Stimulated activated naive CD4-positive, alpha-beta T cell (primary cell): ENCODE measurements at places on chromosomes 2 and 18.

DNA sequence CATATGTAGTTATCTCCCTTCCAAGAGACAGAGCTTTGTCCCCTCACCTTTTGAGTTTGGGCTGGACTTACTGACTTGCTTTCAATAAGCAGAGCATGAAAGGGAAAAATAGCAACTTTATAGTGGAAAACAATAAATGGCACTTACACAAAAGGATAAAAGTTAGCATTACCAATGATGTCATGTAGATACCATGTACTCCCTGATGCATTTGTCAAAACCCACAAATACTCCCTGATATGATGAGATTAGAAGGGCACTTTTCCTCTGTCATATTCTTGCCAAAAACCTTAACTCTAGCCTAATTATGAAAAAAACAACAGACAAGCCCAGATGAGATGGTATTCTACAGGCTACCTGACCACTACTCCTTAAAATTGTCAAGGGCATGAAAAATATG is 16.0 kb downstream of the HIBCH start:
- DNase-seq: no peak

DNA sequence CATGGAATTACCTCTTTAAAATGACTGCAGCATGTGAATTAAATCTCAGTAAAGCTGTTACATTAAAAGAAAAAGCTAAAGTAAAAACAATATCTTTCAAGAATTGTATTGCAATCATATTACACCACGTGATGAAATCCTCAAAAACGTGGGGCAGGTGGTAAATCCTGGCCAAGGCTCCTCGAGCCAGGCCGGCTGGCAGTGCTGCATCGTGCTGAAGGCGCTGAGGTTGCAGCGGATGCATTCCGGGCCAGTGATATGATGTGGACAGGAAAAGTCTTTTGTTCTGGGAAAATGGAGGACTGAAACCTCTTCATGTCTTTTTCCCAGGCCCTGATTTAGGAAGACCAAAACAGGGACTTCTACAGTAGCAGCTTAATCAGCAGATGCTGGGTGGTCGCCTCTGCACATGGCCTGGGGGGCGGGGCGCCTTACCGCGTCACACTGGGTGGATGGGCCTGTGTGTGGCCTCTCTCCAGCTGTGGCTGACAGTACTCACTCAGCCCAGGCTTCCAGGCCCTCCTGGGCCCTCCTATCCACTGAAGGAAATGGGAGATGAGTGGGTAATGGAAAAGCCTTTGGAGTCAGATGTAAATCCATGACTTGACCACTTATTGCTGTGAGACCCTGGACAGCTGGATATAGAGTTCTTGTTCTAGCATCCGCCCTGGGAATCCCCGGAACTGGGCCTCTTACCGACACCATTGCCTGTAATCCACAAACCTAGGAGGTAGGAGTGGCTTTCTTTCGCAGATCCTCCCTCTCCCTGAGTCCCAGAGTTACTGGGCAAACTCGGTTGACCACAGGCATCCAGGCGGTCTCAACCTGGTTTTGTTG is 45.1 kb downstream of the PROC start:
- DNase-seq: no peak

GRCh38 chr18:8752329-8752728 is 47.0 kb downstream of the MTCL1 start:
- no peak for DNase-seq

DNA sequence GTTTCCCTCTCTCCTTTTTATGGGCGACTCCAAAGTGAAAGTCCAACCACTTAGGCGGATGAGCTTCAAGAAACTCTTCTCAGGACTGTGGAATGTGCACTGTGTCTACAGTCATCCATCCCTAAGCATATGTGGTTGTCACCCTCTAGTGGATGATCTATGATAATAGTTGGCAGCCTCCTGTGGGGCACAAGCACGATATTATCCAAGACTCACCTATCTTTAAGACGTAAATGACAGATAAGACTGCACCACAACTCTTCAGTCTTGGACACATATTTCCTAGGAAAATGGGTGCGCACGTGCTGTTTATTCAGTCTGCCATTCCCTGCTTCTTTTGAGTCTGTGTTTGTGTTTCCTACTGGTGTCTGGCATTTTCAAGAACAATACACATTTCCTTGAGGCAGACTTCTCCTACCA is 145.5 kb upstream of the CTAGE1 start:
- no peak for DNase-seq

DNA sequence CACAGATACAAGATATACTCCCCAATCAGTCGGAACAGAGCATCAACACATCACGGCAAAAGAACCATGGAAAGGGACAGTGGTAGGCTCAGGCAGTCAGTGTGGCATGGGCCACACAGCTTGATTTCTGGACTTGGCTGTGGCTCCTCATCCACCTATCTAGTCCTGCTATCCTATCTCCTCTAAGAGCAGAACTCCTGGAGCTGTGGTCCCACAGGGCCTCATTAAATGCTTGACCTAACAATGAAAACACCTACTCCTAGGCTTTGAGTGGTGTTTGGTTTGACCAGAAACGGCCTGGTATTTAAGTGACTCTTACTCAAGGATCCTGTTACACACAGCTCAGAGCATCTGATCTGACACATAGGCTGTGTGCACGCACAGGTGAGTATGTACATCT is 33.6 kb upstream of the SMAD2 start:
- DNase-seq: no peak

DNA sequence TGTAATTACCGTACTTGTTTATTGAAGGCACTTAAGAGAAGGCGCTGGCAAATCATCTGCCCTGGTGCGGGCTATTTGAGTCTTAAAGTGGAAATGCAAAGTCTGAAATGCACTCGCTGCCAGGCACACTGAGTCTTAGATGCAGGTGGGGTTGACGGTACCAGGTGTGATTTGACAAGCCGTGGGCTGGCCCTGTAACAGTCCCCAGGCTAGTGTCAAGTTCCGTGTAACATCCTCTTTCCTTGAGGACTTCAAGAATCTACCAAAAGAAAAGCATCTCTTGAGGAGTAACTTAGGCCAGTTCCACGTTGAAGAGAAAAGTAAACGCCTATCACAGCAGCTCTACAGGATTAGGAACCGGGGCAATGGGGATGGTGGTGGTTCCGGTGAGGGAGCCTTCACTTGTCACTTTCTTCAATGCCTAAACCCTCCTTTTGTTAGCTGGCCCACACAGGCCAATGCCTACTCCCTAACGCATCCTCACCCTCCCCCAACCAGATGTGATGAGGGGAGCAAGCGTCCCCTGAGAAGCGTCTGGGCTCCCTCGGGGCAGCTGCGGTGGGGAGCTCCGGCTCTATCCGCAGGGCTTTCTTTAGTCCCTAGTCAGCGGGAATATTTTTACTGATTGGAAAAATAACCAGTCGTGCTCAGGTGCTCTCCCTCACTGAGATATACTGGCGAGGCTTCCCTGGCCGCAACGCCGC is 1.5 kb upstream of the UGP2 start:
- DNase-seq: no peak

DNA sequence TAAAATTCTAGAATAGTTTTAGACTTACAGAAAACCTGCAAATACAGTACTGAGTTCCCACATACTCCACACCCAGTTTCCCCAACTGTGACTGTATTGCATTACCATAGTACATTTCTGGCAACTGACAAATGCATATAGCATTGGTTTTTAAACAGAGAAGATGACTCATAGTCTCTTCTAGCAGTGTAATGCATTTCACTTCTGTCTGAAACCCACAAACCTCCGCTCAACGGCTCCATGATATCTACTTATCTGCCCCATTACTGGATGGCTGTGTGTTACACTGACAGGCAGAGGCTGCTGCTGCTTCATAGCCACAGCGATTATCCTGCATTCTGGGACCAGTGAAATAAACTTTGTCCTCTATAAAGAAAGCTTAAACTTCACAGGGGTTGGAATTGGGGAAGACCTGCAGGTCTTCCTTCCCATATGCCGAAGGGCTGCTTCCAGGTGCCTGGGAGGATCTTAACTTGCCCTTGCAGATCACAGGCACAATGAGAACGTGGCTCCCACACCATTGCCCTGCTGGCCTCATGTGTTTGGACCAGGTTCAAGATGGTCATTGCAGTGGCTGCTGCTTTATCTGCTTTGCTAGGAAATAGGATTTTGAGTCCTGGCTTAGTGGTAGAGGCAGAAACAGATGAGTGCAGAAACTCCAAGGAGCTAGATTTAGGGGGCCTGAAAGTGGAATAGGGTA is 742.6 kb upstream of the HS6ST1 start:
- DNase-seq: no peak

- DNase-seq: peak; percentile 19
Measured at GRCh38 chr2:159209341-159210306, 76.9 kb downstream of the WDSUB1 start.

- no peak for DNase-seq
Measured at GRCh38 chr2:111667542-111668273, 216.3 kb downstream of the ANAPC1 start.

GRCh38 chr18:76134628-76135027 is 360.4 kb downstream of the ZNF516 start:
- DNase-seq: no peak

DNA sequence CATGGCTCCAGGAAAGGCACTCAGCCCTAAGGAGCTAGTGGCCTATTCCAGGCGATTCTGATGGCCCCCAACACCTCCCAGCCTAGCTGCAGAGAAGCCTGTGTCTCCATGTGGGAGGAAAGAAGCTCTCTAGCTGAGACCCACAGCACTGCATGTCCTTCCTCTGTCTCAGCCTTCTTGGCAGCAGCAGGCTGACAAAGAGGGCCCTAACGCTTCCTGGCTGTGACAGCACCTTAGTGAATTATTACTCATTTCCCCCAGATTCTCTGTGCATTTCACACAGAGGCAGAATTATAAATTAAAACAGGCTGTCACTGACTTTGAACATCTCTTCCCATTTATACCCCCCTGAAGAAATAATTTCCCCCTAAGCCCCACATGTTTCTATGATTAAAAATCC is 206.8 kb downstream of the CLIP4 start:
- DNase-seq: no peak

DNA sequence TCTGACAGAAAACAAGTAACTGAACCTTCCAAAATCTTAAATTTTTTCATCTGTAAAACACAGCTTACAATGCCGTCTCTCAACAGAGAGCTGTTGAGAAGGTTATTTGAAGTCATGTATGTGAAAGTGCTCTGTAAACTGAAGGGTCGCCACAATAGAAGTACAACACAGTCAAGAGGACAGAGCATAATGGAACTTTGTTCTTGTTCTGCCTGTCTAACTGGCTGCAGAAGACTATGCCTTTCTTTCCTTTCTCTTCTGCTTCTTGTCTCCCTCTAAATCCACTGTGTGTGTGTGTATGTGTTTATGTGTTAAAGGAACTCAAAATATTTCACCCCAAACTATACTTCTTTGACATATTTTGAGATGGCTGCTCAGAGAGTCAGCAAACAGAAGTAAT is 365.8 kb upstream of the RND3 start:
- no peak for DNase-seq

- no peak for DNase-seq
Measured at GRCh38 chr2:202046572-202046971, 12.9 kb downstream of the FZD7 start.

- no peak for DNase-seq
Measured at GRCh38 chr2:29469516-29469915, 354.3 kb downstream of the CLIP4 start.

DNA sequence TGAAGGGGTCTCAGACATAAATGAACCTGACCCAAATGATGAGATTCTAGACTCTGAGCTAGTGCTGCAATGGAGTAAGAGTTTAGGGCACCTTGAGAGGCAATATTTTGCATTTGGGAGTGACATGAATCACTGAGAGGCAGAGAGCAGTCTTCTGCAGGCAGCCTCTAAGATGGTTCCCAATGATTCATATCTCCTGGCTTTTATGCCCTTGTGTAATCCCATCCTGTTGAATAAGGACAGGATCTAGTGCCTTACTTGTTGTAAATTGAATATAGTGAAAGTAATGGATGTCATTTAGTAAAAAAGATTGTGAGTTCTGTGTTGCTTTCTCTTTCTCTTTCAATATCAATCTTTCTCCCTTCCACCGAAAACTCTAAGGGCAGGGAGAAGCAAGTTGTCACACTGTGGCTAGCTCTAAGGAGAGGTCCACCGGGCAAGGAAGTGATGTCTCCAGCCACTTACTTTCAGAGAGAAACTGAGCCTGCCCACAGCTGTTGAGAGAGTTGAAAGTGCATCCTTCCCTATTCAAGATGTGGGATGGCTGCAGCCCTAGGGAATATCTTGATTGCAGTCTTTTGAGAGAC is 144.7 kb downstream of the TRIB2 start:
- no peak for DNase-seq

- no peak for DNase-seq
Measured at GRCh38 chr2:171627412-171627811, 59.9 kb upstream of the DYNC1I2 start.

- no peak for DNase-seq
Measured at GRCh38 chr18:49640741-49641140, 78.9 kb downstream of the LIPG start.

DNA sequence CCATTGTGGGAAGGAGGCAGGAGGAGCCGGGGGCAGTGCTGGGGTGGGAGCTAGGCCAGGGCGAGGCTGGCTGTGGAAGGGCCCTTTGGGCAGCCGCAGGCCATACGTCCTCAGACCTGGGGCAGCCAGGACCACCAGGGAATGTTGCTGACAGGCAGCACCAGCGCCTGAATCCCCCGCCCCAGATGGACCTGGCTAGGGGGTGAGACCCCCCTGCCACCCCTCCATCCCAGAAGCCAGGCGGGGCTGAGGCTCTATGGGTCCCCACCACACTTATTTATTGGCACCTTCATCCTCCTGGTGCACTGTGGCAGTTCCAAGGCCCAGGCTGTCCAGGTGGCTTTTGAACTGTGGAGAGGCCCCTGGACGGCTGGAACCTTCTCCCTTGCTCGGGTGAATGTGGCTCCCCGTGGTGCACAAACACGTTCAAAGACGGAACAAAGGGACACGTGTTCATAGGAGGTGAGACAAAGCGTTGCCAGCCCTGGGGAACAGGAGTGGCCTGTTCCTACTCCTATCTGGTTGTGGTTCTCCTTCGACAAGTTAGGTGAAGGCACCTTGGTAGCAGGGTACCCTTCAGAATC is 35.1 kb downstream of the RAMP1 start:
- DNase-seq: no peak

GRCh38 chr2:152874955-152875354 is 156.5 kb downstream of the ARL6IP6 start:
- no peak for DNase-seq
